ENCODE measurements at places on chromosomes 5 and 9.

DNA sequence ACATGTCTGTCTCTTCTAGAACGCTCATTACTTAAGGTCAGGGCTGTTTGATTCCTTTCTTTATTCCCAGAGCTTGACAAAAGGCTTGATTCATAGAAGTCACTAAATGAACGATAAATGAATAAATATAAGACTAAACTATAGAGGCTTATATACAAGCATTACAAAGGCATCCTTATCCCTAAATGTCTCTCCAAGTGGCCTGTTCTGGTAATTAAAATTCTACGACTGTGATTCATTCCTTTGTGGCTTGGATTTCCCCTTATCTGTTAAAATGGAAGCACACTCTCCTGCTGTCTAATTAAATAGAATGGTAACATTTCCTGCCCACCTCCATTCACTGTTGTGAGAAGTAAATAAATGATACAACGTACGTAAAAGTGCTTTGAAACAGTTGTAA is 49.5 kb downstream of the C7 start:
- DNase-seq: no peak

GRCh38 chr5:158142156-158142555 is 283.2 kb upstream of the CLINT1 start:
- DNase-seq: no peak

DNA sequence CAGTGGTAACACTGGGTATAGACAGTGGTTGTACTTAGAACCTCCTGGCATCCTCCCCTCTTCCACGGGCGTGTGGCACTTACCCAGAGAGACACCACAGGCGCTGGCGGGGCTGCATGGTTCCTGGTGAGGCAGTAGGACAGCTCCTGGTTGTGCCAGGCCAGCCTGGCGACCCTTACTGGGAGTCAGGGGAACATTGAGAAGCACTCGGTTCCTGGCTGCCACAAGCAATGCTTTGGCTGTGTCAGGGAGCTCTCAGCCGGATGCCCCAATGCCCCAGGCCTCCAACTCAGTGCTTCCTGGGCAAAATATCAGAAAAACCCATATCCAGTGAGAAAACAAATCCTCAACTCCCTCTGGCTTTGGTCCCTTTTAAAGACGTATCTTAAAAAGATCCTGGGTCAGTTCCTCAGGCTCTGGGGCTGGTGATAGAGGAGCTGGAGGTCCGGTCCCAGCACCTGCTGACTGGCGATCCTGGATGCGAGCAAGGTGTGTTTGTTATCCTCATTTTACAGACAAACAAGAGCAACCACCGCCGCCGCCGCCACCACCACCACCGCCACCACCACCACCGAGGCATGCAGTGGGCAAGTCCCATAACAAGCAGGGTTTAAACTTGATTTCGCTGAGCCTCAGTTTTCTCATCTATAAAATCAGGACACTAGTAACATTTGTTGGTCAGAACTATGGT is 4.2 kb downstream of the NKX2-5 start:
- no peak for DNase-seq

GRCh38 chr9:83477120-83477519 is 61.1 kb downstream of the FRMD3 start:
- no peak for DNase-seq

All from 8988T (cell line).